ENCODE measurements at places on chromosomes 1 and 21.

GRCh38 chr1:93584261-93585003, 97.2 kb downstream of the BCAR3 start:
- no peak for DNase-seq

- no peak for DNase-seq
Observed at GRCh38 chr1:206551986-206552326, 44.6 kb downstream of the RASSF5 start.

DNA sequence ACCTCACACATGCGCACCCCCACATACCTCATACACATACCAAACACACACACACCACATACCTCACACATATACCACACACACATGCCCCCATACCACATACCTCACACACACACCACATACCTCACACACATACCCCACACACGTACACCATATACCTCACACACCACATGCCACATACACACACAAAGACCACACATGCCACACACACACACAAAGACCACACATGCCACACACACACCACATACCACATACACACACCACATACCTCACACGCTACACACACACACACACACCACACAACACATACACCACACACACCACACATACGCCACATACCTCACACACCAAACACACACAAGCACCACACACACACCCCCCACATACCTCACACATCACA, 30.0 kb downstream of the HIVEP3 start:
- DNase-seq: no peak

DNA sequence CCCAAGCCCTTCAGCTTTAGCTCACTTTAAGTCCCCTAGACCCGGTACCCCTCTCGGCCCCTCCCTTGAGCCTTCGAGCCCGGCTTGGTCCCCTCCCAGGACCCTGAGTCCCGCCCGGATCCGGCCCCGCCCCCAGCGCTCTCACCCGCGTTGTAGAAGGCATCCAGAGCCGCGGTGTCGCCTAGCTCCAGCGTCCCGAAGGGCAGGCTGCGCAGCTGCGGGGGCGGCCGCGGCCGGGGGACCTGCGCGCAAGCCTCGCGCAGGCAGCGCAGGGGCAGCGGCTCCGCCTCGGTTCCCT, 699 bp downstream of the MAP3K6 start:
- DNase-seq: no peak

GRCh38 chr1:184031409-184032107, 6.0 kb downstream of the COLGALT2 start:
- no peak for DNase-seq

GRCh38 chr21:44576025-44576420, 2.5 kb downstream of the KRTAP10-4 start:
- DNase-seq: no peak

DNA sequence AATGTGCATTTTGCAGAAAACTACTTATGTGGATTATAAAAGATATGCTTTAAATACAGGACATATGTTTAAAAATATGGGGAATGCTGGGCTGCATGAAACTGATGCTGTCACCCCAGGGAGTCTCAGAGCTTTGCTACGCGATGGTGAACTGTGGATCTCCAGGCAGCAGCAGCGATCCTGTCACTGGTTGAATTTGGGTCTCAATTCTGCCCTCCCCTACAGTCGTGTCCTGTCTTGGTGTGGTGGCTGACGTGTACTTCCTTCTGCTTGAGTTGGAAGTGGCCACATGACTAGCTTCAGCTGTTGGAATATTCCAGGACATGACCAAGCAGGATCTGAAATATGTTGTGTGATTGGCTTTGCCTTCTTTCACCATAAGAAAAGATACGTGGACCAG, 222.9 kb upstream of the AJAP1 start:
- DNase-seq: no peak

- no peak for DNase-seq
Observed at GRCh38 chr1:54588377-54588776, 34.9 kb downstream of the FAM151A start.

GRCh38 chr1:241701483-241702295, 49.6 kb downstream of the WDR64 start:
- no peak for DNase-seq

- DNase-seq: no peak
Observed at GRCh38 chr1:109433322-109433721, 7.1 kb upstream of the PSMA5 start.

DNA sequence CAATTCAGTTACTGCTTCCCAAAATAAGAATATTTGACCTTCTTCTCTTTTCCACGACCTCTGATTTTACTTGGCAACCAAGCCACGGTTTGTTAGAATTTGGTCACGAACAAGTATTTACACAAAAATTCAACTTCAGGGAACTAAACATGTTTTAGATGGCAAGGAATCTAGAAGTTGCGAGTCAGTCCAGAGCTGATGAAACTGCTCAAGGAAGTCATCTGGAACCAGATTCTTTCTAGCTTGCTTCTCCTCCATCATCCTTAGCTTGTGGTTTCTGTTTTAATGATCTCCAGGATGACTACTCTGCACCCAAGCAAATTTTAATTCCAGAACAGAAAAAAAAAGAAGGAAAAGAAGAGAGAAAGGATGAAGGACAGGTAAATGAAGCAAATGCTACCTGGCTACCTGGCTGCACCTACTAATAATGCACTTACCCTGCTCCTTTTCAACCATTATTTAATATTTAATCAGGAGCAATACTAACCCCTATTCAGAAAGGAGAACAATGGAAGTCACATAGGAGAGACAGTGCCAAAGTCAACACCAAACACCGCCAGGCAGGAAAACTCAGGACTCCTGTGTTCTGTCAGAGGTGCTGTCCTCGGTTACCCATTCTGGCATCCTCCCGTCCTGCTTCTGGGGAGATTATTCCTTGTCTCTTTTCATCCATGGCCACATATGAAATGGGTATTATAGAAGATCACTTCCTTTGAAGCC, 54.2 kb upstream of the RGS7 start:
- no peak for DNase-seq
